Bone marrow (tissue), 2 donors: ENCODE measurements at places on chromosomes 6 and 20.

- DNase-seq: no peak
These were observed 132.8 kb upstream of the AGPAT4 start for GRCh38 chr6:161406646-161407045.

DNA sequence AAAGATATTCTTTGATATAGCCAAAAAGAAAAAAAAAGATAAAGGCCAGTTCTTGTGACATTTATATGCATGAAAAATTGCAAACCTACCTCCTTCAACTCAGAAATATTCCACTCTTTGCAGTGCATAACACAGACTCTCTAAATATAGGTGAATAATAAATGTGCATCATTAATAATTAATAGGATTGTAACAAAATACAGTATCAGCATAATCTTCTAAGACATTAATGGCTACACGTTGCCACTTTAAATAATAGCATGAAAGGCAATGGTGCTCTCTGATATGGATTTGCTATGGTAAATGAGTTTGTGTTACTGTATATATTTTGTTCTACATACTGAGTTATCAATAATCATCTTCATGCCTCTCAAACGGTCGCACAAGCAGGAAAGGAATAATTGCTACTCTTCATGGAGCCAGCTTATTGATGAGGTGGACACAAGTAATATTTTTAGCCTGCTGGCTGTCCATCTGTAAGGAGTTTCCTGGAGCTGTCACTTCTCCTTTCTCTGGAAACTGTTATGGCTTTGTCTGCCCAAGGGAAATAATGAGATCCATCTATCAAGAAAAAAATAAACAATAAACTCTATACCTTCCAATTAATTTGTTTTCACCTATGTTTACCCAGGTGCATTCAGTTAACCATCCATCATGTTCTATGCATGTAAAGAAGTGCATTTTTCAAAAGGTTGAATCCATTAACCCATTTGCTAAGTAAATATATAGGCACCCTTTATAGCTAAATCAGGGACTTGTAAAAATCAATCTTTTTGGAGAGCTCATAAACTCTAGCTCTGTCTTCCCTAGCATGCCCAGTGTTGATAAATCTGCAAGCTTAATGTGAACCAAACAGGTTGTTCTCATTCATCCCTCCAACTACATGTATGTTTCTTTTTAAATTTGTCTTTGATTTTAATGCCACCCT lies 253.0 kb downstream of the NKAIN2 start:
- no peak for DNase-seq

DNA sequence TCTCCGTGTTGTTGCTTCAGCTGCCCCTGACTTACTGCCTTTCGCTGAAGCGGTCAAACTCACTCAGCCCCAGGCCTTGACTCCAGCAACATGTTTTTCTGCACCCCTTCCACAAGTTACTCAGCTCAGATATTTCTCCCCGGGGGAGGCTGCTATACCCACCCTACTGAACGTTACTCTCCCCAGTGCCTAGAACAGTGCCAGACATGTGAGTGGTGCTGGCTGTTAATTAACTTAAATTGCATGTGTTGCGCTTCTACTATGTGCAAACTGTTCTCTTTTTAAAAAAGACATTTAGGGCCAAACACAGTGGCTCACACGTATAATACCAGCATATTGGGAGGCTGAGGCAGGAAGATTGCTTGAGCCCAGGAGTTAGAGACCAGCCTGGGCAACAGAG lies 41.2 kb upstream of the DOK5 start:
- DNase-seq: no peak

DNA sequence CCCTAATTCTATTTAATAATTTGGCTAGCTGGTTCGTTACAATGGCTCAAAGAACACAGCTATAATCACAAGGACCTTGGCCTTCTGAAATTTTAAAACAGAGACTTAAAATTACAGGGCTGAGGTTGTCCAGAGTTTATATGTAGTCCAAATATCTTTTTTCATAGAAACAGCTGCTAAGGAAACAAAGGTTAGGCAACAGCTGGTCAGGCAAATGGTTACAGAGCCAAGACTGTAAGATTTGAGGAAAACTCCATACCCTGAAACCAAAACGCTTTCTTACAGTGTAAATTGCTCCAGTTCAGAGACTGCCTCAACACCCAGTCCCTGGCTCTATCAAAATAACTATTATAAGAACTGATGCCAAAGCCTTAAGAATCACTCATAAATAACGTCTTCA lies 9.7 kb upstream of the ARHGAP18 start:
- DNase-seq: no peak

GRCh38 chr6:132811276-132811675 lies 3.1 kb upstream of the RPS12 start:
- DNase-seq: no peak

- DNase-seq: no peak
These were observed 809.5 kb upstream of the FLRT3 start for GRCh38 chr20:15146948-15147347.

DNA sequence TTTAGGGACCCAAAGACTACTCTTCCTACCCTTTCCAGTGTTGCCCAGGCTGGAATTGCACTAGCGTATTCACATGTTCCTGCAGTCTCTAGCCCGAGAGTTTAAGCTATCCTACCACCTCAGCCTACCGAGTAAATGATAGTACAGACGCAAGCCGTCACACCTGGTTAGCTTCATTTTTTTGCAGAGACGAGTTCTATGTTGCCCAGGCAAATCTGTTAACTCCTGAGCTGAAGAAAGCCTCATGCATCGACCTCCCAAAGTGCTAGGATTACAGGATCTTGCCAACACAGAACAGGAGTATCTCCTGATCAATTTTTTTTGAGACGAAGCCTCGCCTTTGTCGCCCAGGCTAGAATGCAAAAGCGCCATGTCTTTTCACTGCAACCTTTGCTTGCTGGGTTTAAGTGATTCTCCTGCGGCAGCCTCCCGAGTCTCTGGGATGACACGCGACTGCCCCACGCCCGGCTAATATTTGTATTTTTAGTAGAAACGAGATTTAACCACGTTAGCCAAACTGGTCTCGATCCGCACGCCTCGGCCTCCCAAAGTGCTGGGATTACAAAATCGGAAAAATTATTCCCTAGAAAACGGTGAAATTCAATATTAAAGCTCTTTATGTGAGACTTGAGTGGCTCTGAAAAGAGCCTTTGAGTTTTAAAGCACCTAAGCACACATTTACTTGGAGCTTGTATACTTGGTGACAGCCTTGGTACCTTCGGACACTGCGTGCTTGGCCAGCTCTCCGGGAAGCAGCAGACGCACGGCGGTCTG lies 128.5 kb downstream of the HFE start:
- no peak for DNase-seq

- no peak for DNase-seq
These were observed 276.3 kb upstream of the AGPAT4 start for GRCh38 chr6:161549977-161550655.

GRCh38 chr6:96899019-96899418 lies 1.3 kb upstream of the NDUFAF4 start:
- DNase-seq: no peak

DNA sequence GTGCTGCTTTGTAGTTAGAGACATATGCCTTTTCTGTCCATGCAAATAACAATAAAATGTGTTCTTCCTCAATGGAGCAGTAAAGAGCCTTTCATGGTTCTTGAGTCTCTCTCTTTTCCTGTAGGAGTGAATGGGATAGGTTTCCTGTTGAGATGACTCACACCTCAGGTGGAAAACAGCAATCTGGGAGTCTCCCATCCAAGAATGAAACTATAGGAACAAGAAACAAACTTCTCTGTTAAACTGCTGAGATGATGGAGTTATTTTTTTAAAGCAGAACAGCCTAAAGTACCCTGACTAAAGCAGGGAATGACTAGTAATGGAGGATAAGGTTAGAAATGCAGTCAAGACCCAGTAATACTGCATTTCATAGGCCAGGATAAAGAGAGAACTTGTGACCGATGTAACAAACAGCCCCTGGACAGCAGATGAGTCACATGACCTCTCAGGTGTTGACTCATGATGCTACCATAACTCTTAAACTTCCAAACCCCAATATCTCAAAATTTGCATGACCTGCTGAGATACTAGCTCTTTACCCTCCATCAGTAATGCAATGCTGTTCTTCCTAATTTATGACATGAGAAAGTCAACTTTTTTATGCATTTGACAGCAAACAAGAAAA lies 548.9 kb downstream of the CBLN4 start:
- DNase-seq: no peak

DNA sequence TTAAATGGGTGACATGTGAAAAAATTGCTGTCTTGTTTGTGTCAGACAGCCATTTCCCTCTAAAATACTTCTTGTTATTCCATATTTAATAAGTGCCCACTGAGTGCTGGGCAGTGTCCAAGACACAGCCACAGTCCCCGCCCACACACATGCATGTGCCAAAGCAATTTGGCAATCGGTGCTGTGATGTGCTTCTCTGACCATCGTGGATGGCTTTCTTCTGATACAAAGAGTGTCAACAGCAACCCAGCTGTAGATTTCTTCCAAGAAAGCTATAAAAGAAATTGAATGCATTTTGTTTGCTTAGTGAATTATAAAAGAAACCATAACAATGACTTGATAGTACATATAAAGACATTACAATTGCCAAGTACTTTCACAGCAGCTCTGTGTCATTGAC lies 140.5 kb upstream of the ATXN1 start:
- DNase-seq: no peak

DNA sequence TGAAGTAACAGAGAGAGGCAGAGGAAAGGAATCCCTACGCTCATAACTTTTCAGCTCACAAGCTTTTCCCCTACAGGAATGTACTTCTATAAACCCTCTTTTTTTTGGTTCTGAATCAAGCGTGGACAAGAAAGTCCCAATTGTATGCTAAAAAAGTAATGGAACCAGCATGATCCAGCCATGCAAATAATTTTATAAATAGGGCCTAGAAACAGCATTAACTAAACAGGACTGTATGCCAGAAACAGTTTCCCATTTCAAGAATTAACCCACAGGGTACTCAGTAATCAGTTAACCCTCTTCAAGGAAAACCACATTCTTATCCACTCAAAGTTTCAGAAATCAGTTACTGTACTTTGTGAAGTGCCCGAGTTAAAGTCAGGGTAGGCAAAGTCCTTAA lies 87.0 kb upstream of the HMGCLL1 start:
- no peak for DNase-seq

DNA sequence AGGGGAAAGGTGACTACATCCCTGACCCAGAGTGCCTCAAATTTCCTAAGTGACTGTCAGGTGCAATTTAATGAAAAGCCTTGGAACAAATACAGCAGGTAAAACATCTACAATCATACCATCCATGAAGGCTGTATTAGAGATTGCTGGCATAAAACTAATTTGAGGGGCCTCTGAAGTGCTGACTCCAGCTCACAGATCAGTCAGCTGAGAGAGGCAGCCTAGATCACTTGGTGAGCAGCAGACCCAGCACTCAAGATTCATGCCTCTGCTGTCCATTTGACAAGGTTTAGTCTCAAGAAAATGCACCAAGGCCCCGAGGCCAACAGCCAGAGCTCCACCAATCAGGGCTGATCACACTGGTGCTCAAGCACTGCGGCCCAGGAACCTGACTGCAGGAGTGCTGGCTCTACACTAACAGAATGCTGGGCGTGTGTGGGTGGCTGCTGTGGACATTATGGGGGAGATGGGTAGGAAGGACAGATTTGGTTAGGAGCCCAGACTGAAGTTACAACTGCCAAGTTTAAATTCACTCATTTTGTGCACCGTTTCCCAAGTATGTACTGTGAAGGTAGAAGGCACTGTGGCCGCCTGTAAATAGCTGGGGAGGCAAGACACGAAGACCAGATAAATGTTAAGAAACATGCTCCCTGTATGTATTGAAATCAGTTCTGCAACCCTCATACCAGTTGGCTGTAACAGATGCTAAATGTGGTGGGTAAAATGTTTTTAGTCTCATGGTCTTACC lies 28.2 kb downstream of the SNX5 start:
- no peak for DNase-seq

- DNase-seq: no peak
These were observed 554.0 kb upstream of the NOX3 start for GRCh38 chr6:156009656-156010055.

- DNase-seq: no peak
These were observed 15.6 kb downstream of the HAO1 start for GRCh38 chr20:7924692-7925091.

DNA sequence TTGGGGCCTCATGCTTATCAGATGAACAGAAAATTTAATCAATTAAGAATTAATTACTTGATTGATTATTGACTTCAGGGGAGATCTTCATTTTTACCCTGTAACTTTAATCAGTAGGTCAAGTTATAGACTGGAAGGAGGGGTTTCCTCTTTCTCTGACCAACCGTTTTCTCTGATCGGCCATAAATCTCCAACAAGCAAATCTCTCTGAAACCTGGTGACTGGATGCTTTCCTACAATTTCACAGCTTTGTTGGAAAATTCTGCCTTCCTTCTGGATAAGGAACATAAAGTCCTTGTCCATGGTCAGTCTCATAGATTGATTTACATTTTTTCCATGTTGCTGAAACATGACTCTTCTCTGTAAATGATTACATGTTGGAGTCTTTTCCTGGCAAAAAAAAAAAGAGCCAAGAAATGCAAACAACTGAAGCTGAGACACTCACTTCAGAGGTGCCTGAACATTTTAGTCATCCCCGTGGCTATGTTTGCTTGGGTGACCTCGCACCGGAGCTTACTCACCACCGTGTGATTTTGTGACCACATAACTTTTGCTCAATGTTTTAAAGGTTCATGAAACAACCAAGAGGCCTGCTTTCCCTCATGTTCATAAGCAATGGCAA lies 31.0 kb downstream of the IRF4 start:
- DNase-seq: no peak

DNA sequence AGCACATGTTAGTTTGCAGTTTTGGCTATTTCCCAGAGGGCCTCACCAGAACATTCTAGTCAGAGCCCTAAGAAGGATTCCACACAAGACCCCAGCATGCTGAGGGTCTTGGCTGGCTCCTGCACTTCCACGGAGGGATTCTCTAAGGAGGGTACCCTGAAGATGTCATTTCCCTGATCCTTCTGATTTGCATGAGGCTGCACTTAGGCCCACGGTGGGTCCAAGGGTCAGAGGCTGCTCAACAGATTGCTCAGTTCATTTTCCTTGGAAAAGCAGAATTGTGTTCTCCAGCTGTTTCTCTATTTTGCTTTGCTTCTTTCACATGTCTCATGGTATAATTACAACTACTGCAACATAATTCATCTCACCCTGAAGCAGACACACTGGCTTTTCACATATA lies 22.2 kb downstream of the PREP start:
- no peak for DNase-seq

GRCh38 chr6:139800837-139801236 lies 426.4 kb upstream of the CITED2 start:
- no peak for DNase-seq

GRCh38 chr6:150841697-150842096 lies 23.8 kb upstream of the MTHFD1L start:
- no peak for DNase-seq

GRCh38 chr6:54315656-54316055 lies 7.4 kb downstream of the TINAG start:
- DNase-seq: no peak

DNA sequence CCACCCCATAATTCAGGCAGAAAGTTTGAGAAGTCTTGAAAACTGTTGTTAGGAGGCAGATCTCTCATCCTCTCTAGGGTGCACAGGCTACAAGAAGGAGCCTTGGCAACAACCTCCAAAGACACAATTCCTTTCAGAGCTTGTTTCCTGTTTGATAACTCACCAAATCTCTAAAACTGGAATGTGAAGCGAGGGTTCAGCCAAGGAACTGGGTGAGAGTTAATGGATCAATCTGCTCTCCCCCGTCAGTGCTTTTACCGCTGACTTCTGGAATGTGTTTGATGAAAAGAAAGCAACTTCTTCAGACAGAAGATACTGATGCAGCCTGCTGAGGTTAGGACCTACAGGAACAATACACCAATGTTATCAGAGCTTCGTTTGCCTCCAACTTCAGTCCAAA lies 171.8 kb upstream of the BMP2 start:
- no peak for DNase-seq

- no peak for DNase-seq
These were observed 9.0 kb upstream of the NRSN1 start for GRCh38 chr6:24117021-24117420.

- no peak for DNase-seq
These were observed 98.4 kb upstream of the MAN1A1 start for GRCh38 chr6:119447921-119448320.
